ENCODE measurements at places on chromosomes 13 and 19. TPM values are rescaled to one million over a fixed set of nuclear protein-coding genes. Genes with fewer than 3 reads are reported as not detected.

Gene SMAD9
- 8.3 TPM for polyA plus RNA-seq

Gene NRTN
- not detected for polyA plus RNA-seq

Gene SIGLEC12
- not detected for polyA plus RNA-seq

Gene RFX2
- polyA plus RNA-seq = 6.5 TPM

- DNase-seq = no peak
These were observed 130.3 kb upstream of the SERP2 start for GRCh38 chr13:44243198-44243857.

Gene SBSN
- polyA plus RNA-seq = not detected

- DNase-seq = no peak
These were observed 18.1 kb downstream of the NALCN start for GRCh38 chr13:101398191-101398590.

GRCh38 chr19:13057744-13058143 is 44.9 kb downstream of the LYL1 start:
- no peak for DNase-seq

DNA sequence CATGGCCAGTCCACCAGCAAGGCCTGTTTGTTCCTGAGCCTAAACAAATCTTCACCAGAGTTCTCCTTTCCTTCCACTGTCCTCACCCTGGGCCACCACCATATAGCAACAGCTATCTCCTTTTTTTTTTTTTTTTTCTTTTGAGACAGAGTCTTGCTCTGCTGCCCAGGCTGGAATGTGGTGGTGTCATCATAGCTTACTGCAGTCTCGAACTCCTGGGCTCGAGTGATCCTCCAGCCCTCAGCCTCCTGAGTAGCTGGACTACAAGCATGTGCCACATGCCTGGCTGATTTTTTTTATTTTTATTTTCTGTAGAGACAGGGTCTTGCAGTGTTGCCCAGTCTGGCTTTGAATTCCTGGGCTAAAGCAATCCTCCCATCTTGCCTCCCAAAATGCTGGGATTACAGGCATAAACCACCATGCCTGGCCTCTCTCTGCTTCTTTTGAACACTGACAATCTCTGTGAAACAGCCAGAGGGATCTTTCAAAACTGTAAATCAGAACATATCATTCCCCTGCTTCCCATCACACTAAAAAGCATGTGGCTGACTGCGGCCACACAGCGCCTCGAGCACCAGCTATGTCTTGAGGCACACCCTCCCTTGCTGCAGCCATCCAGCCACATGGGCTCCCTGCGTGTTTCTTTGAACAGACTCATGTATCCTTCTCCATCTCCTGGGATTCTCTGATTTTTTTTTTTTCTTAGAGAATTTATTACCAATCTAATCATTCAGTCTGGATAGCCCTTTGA is 110.6 kb downstream of the SIPA1L3 start:
- no peak for DNase-seq

Gene CYP4F11
- 1.5 TPM for polyA plus RNA-seq

Gene C19orf85
- polyA plus RNA-seq = not detected

DNA sequence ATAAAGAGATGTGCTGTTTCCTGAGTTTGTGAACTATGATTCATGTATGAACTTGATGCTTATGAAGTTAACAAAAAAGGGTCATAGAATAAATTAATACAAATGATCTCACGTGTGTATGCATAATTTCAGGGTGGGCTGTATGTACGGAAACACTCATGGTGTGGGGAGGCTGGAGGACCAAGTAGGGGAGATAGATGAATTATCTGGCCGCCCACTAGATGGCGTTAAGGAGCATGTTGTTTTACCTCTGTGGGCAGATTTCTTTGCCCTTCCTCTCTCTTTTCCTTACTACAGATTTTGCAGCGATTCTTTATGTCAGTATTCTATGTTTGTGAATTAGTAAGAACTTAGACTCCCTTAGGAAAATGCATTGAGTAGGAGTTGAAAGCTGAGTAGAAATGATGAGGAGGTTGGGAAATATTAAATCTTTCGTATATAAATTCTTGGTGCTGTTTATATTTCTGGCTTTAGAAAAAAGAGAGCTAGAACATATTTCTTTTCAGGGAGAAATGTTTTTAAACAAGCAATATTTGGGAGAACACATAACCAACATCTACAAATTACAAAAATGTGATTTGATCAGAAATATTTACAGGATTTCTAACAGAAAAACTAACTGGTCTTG is 47.4 kb upstream of the TMTC4 start:
- no peak for DNase-seq

Gene PCSK4
- 0.75 TPM for polyA plus RNA-seq

Gene TMEM259
- 50.1 TPM for polyA plus RNA-seq
